ENCODE measurements at places on chromosomes 11 and 22.
A peak's percentile ranks its signal among the peaks of the same experiment; 100 is the strongest.

DNA sequence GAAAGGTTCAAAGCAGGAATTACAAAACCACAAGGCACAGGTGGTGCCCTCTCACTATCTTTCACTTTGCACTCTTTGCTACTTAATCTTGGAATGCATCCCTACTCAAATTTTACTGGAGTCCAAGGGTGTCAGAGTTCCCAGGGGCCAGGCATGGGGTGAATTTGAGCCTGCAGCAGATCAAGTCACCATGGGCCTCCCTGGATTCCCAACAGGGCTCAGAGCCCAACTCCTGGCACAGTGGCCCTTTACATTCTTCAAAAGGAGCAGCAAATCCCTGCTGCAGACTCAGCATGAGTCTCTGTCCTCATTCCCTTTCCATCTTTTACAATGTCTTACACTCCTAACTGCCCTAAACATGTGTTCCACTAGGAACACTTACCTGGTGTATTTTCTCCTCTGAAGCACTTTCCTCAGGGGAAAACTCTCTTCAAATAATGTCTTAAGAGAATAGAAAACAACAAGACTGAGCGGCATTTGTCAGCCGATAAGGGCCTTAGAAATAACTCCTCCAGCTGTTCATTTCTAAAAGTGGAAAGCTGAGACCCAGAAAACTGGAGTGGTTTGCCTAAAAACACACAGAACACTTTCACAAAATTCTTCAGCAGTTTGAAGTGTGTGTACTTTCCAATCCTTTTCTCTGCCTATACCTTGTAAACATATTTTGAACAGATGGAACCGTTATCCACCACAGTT, 596.0 kb downstream of the INSC start:
- DNase-seq = no peak

DNA sequence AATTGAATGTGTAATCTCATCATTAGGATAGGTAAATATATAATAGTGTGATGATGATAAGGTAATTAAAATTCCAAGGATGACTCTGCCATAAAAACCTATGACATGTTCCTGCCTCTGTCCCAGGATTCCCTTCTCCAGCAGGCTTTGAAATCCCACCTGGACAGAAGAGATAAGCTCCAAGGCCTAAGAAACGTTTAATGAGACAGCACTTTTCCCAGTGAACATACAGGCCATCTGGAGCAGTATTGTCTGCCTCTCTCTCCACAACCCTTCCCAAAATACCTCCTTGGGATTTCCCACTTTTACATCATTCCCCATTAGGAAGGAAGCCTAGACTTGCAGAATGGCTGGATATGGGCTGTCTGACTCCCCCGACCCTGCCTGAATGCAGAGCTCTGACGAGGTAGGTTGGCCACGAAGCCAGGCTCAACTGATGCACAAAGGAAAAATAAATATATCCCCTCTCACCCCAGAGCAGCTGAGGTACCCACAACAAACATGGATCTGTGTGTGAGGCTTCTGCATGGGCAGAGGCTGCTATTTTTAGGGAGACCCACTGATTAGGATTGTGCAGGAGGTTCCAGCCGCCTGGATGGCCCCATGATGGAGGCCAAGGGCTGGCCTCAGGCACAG, 71.0 kb downstream of the TMPRSS5 start:
- no peak for DNase-seq

- DNase-seq = no peak
Measured at GRCh38 chr22:25762147-25762546, 20.2 kb downstream of the MYO18B start.

DNA sequence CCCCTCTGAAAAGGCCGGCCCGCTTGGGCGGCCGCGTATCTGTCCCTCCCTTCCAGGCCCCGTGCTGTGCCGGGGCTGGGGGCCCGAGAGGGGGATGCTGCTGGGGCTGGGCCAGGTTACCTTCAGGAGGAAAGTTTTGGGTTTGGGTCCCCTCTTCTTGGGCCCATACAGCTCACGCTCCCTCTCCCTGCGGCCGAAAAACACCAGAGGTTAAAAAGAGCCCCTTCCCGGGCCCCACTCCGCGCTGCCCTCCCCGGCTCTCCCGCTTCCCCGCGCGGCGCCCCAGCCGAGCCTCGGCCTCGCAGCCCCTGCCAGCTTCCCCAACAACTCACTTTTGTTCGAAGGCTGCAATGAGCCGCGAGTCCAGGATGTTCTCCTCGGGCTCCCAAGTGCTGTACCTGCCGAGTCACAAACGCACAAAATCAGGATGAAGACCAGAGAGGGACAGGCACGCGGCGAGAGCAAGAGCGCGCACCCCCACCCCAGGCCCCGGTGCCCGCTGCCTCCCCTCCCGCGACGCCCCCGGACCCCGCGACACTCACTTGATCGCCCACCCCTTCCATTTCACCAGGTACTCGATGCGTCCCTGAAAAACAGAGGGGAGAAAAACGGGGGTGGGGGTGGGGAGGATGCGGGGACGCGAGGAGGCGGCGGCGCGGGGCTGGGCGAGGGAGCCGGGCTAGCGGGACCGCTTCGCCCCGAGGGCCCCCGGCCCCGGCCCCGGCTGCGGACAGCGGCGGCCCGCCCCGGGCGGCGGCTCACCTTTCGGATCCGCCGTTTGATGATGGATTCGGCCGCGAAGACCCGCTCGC, 450 bp downstream of the CBX6 start:
- DNase-seq = peak; percentile 60

- DNase-seq = peak; percentile 69
Measured at GRCh38 chr11:35083431-35084238, 55.3 kb upstream of the CD44 start.

DNA sequence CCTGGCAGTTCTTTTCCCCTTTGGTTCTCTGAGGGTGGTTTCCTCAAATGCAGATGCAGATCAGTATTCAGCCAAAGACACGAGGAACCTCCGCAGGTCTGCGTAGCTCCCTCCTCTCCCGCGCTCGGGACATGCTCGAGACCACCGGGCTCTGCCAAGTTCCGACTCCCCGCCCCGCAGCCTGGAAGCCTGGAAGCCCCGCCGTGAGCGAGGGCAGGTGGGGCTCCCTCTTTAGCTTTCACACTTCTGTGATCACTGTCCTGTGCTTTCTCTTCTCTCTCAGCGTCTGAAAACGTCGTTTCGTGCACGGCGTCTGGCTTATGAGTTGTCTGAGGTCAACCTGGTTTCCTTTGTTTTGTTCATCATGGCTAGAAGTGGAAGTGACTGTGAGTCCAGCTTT, 26.6 kb downstream of the ZBED4 start:
- peak; percentile 40 for DNase-seq

DNA sequence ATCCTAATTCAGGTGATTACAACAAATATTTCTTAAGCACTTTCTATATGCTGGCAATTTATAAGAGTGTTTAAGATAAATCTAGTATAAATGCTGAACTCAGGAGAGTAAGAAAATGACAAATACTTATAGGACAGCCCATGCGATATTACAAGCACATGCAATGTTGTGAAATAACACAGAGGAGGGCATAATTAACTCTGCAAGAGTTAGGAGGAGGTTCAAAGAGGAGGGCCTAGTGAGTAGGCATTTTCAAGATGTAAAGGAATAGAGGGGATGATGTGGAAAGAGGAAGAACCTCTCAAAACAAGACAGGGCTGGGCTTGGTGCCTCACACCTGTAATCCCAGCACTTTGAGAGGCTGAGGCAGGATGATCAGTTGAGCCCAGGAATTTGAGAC, 37.1 kb upstream of the IL17RA start:
- no peak for DNase-seq

- no peak for DNase-seq
Measured at GRCh38 chr11:61193596-61193995, 9.7 kb upstream of the PGA3 start.

- no peak for DNase-seq
Measured at GRCh38 chr11:77999446-78000030, 5.1 kb upstream of the INTS4 start.

DNA sequence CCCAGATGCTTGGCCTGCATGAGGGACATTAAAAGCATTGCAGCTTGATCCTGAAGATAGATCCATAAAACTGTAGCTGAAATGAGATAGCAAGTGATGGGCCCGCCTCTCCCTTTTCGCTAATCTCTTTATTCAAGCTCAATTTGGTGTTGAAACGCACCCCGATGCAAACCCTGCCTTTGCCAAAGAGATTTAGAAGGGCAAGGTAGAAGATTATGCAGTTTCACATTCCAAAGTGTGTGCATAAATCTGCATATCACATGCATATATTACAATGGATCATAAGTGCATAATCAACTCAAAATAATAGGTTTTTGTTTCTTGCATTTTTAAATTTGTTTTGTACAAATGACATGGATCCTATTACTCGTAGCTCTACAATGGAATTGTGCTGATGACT, 80.1 kb upstream of the SHANK2 start:
- no peak for DNase-seq

- DNase-seq = no peak
Measured at GRCh38 chr22:31691408-31691807, 29.4 kb upstream of the PISD start.

GRCh38 chr11:3167143-3168119, 2.3 kb upstream of the OSBPL5 start:
- no peak for DNase-seq

- no peak for DNase-seq
Measured at GRCh38 chr22:23212061-23213021, 32.0 kb downstream of the BCR start.

DNA sequence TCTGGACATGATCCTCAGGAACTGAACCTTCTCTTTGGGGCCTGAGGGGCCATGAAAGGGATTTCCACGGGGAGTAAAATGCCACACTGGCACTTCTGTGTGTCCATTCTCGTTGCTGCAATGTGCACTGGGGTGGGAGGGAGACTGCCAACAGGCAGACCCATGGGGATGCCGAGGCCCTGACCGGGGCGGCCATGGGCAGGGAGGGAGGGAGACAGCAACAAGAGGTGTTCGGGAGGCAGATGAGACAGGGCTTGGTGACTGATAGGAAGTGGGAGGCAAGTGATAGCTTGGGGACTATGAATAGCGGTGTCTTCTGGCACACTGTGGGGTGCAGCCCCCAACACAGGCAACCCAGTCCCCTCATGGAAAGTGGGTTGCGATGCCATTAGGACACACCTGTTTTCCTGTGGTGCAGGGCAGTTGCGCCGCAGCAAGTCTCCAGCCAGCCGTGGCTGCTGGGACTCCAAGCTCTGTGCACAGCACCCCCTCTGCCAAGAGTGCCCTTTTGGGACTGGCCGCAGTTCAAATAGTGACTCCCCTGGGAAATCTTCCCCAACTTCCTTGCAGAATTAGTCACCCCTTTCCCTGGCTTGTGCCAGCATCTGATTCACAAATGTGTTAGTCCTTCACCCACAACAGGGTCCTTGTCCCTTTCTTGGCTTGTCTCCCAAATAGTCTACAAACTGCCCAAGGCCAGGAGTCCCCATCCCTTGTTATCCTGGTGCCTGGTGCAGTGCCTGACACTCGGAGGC, 88.8 kb downstream of the CHST1 start:
- no peak for DNase-seq

DNA sequence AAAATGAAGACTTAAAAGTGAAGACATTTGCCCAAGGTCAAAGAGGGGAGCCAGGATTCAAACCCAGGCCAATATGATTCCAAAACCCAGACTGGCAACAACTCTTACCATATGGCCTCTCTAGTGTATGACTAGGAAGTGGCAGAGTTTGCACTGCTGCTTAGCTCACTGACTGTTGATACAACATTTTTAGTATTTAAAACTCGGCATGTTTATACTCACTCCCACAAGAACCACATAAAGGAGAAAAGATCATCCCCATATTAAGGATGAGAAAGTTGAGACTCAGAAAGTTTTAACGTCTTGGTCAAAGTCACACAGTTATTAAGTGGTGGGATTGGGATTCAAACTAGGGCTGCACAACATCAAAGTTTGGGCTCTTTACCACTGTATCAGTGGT, 81.7 kb downstream of the CCDC34 start:
- no peak for DNase-seq

DNA sequence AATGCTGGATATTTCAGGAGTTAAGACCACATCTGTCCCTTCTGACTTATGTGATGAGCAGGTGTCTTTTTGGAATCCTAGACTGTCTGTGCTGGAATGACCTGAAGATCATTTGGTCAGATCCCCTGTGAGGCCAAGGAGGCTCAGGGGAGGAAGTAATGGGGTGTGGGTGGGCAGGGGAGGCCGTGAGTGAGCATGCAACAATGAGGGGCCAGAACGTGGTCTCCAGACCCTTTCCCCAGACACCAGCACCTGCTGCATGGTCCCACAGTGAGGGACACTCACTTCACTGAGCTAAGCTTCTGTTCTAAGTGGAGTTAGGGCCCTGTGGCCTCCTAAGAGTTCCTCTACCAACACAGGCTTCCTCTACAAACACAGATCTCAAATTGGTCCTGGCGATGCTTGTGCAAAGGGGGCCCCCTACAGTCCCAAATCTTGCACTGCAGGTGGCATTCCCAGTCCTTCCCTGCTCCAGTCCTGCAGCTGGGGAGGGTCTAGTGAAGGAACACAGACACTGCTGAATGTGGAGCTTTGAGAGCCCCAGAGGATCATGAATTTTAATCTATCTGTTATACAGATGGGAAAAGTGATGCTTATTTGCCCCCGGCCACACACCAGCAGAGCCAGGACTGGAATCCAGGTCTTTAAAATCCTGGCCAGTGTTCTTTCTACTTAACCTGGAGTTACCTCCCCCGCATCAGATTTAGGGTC, 7.4 kb downstream of the USP2 start:
- peak; percentile 68 for DNase-seq

All from activated T-cell treated with anti-CD3 and anti-CD28 coated beads, Interleukin-2, amount 50 U/mL, for 48 hours (primary cell).